ENCODE measurements at places on chromosomes 5 and 9.

DNA sequence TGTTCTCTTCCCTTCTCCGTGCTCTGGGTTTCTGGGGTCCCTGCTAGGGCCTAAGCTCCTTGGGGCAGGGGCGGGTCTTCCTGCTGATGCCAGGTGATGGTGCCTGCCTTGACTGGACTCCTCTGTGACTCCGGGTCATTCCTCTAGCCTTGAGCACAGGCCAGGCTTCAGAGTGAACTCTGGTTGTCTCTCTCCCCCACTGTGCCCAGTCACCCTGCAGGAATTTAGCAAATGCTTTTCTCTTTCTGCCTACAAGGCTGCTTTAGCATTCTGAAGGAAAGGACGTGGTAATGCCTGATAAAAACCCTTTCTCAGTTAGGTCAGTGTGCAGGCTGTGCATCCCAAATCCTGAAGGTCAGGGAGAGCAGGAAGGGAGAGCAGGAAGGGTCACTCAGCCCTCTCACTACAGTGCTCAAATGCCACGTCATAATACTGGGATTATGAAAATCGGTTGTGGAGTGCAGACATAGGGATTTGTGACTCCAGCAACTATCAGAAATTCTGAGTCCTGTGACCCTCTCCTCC is 2.7 kb downstream of the CXCL14 start:
- DNase-seq: no peak

DNA sequence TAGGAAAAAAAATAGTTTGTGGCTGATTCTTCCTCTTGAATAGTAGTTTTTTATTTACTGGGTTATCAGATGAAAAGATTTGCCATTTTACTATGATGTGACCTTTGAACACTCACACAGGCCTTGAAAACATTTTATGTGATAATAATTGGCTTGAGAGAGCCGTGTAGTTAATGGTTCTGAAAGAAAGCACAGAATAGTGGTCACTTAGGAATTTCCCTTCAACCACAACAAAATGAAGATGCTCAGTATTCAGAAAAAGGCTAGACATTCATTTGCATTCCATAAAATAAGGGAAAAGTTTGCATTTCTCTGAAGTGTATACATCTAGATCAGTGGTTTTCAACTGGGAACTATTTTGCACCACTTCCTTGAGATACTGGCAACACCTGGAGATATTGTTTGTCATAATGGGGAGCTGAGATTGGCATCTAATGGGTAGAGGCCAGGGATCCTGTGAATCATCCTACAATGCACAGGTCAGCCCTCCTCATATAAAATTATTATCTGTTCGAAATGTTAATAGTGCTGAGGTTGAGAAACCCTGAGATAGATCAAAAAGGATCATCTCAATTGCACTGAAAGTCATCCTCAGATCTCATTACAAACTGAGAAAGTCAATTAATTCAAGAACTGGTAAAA is 446.4 kb upstream of the CCNG1 start:
- DNase-seq: no peak

GRCh38 chr5:67222243-67223025 is 25.8 kb upstream of the CD180 start:
- no peak for DNase-seq

DNA sequence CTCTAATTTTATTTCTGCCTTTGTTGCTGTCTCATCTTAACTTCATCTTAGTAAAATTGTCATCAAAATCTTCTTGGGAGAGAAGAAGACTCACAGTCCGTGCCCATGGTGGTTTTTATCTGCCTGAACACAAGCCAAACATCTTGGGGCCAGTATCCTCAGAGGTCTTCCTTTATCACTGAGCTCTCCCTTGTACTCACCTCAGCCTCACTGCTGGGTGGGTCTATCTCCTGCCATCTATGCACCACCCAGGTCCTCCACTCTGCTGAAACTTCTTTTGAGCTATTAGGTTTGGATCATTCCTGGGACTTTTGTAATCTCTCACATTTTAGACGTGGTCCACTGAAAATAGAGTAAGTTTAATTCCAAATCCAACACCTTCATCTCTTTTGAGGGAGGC is 116.3 kb upstream of the EPB41L4A start:
- no peak for DNase-seq

GRCh38 chr5:143057580-143057999 is 287.4 kb downstream of the ARHGAP26 start:
- no peak for DNase-seq

DNA sequence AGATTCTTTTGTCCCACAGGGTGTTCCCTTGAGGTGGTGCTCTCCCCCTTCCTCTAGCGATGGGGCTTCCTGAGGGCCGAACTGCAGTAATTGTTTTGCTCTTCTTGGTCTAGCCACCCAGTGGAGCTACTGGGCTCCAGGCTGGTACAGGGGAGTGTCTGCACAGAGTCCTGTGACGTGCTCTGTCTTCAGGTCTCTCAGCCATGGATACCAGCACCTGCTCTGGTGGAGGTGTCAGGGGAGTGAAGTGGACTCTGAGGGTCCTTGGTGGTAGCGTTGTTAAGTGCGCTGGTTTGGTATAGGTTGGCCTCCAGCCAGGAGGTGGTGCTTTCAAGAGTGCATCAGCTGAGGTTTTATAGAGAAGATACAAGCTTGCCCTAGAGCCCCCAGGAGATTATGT is 20.4 kb upstream of the CEP72 start:
- no peak for DNase-seq

DNA sequence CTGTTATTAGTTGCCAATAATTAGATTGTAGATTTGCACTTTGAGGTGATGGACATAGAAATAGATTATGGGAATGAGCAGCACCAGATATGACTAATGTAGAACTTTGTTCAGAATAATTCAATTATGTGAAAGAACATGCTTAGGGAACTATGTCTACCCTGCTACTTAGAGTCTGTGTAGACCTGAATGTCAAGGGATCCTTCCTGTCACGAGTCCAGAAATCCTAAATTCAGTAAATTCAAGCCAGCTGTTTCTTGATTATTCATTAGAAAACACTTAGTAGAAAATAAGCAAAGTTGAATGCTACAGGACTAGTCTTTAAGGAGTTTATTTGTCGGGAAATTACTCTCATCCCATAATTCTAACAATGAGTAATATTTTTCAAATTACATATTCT is 887.3 kb upstream of the SEMA6A start:
- DNase-seq: no peak

DNA sequence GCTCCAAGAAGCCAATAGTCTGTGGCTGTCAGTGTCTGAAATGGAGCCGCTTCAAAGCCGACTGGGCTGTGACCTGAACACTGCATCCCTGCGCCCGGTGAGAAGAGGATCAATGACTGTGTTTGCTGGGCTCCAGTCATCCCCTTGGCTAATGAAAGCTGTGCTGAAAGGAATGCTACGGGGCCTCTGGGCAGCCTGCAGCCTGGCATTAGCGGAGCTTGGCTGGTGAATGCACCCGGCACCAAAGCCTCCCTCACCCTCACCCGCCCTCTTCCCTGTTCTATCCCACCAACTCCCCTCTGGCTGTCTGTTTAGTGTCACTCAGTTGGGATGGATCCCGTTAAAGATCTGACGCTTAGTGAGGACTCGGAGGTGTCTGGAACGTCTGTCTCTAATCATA is 355.3 kb downstream of the BNC2 start:
- no peak for DNase-seq
